Endothelial cell of umbilical vein (primary cell): ENCODE measurements at places on chromosomes 2 and 18.

- no peaks in the 10 kb centered on the region for H3K4me1 ChIP-seq
- H3K36me3 ChIP-seq: no peaks in the 10 kb centered on the region
- no peak for DNase-seq
- no peaks in the 10 kb centered on the region for H3K27me3 ChIP-seq
- no peak overlapping the region for H3K4me3 ChIP-seq
These were observed 66.2 kb upstream of the OTOS start for GRCh38 chr2:240206630-240207029.

- no peak overlapping the region for H3K4me3 ChIP-seq
- H3K27ac ChIP-seq: no peak overlapping the region
- H3K36me3 ChIP-seq: no peaks in the 10 kb centered on the region
These were observed 27.6 kb downstream of the MLPH start for GRCh38 chr2:237514474-237515130.

- peak; percentile 54 for DNase-seq
- H3K27me3 ChIP-seq: no peaks in the 10 kb centered on the region
- H3K36me3 ChIP-seq: no peaks in the 10 kb centered on the region
- H3K4me1 ChIP-seq: peaks cover 6% of the 10 kb centered on the region
These were observed 142.0 kb upstream of the UNC80 start for GRCh38 chr2:209629597-209629996.

DNA sequence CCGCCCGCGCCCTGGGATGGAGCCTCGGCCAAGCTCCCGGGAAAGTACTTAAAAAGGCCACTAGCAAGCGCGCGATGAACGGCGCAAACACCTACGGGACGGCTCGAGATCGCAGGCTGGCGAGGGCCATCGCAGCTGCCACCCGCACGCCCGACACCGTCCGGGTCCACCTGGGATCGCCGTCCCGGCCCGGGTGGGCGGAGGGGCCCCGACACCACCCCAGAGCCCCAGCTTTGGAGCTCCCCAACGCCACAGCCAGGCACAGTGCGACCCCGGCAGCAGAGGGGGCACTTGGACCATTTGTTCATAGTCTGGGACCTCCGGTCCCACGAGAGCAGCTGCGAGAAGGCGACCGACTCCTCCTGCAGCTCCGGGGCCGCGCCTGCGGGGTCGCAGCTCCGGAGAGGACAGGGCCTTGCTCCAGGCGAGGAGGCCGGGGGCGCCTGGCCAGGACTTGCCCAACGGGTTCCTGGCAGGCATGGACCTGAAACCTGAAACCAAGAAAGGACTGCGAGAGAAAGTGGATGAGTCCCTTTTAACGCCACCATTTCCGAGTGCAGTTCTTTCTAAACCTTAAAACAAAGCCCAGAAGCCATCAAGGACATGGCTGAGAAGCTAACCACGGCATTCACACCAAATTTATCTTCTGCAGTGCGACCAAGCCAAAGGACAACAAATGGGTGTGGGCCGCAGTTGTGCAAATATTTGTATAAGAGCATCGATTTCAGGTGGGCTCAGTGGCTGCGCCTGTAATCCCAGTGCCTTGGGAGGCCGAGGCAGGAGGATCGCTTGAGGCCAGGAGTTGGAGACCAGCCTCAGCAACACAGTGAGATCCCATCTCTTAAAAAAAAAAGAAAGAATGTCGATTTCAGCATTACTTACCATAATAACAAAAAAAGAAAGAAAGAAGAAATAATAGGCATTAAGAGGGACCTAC, 54.0 kb upstream of the IMP4 start:
- no peak overlapping the region for H3K4me3 ChIP-seq
- no peak overlapping the region for H3K27ac ChIP-seq
- no peak for DNase-seq
- H3K27me3 ChIP-seq: no peaks in the 10 kb centered on the region

GRCh38 chr2:133936601-133937000, 317.3 kb upstream of the MGAT5 start:
- H3K27ac ChIP-seq: no peak overlapping the region

DNA sequence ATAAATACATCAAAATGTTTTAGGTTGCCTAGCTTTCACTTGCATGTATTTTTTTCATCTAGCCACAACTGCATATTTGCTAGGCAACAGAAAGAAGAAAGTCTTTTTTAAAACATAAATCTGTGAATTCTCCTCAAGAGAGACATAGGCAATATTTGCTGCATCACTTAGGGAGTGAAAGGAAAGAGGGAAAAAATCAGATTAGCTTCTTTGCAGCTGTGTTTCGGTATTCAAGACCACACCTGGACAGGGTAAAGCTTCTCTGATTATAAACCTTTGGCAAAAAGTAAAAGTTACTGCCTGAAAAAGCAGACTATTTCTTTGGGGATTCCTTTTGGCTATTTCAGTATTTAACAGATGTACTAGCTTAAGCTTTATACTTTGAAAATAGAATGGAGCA, 280.9 kb upstream of the ZSWIM2 start:
- H3K27me3 ChIP-seq: no peaks in the 10 kb centered on the region
- H3K4me1 ChIP-seq: no peaks in the 10 kb centered on the region
- H3K27ac ChIP-seq: no peak overlapping the region
- no peak overlapping the region for H3K4me3 ChIP-seq
- H3K36me3 ChIP-seq: no peaks in the 10 kb centered on the region
- no peak for DNase-seq

- H3K27ac ChIP-seq: no peak overlapping the region
- DNase-seq: no peak
- H3K36me3 ChIP-seq: no peaks in the 10 kb centered on the region
- H3K27me3 ChIP-seq: no peaks in the 10 kb centered on the region
- H3K4me3 ChIP-seq: no peak overlapping the region
- H3K4me1 ChIP-seq: peaks cover 9% of the 10 kb centered on the region
These were observed 115.5 kb upstream of the ATP8B1 start for GRCh38 chr18:57918601-57919000.

- H3K27ac ChIP-seq: no peak overlapping the region
- H3K4me1 ChIP-seq: peaks cover 6% of the 10 kb centered on the region
- peaks cover 90% of the 10 kb centered on the region for H3K27me3 ChIP-seq
- H3K4me3 ChIP-seq: no peak overlapping the region
- DNase-seq: no peak
These were observed 8.9 kb upstream of the SATB2 start for GRCh38 chr2:199466692-199467065.

- no peak overlapping the region for H3K4me3 ChIP-seq
- H3K4me1 ChIP-seq: no peaks in the 10 kb centered on the region
- no peaks in the 10 kb centered on the region for H3K27me3 ChIP-seq
- H3K36me3 ChIP-seq: no peaks in the 10 kb centered on the region
- no peak for DNase-seq
- H3K27ac ChIP-seq: no peak overlapping the region
These were observed 163.6 kb upstream of the VRK2 start for GRCh38 chr2:57882895-57883515.

- no peak for DNase-seq
- no peaks in the 10 kb centered on the region for H3K4me1 ChIP-seq
- H3K36me3 ChIP-seq: no peaks in the 10 kb centered on the region
- no peak overlapping the region for H3K27ac ChIP-seq
- H3K4me3 ChIP-seq: no peak overlapping the region
- H3K27me3 ChIP-seq: peaks cover 2% of the 10 kb centered on the region
These were observed 42.4 kb downstream of the MC2R start for GRCh38 chr18:13872932-13873331.

- no peak overlapping the region for H3K4me3 ChIP-seq
- H3K27ac ChIP-seq: no peak overlapping the region
- H3K27me3 ChIP-seq: no peaks in the 10 kb centered on the region
- H3K4me1 ChIP-seq: no peaks in the 10 kb centered on the region
- no peaks in the 10 kb centered on the region for H3K36me3 ChIP-seq
- DNase-seq: no peak
These were observed 127.2 kb upstream of the THSD7B start for GRCh38 chr2:136638193-136638592.

DNA sequence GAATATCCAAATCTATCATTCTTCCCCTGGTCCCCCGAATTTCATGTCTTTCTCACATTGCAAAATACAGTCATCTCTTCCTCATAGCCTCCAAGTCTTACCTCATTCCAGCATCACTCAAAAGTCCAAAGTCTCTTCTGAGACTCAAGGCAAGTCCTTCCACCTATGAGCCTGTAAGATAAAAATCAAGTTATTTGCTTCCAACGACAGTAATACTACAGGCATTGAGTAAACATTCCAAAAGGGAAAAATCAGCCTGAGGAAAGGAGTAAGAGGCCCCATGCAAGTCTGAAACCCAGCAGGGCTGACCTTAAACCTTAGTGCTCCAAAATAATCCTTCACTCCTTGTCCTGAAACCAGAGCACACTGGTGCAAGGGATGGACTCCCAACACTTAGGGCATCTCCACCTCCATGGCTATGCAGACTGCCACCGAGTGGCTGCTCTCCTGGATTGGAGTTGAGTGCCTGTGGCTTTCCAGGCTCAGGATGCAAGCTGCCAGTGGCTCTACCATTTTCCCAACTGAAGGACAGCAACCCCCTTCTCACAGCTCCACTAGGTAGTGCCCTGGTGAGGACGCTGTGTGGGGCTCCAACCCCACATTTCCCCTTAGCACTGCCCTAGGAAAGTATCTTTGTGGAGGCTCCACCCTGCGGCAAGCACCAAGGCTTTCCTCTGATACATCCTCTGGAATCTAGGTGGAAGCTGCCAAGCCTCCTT, 16.3 kb downstream of the DTNA start:
- no peak overlapping the region for H3K27ac ChIP-seq
- H3K36me3 ChIP-seq: no peaks in the 10 kb centered on the region
- no peak overlapping the region for H3K4me3 ChIP-seq
- no peaks in the 10 kb centered on the region for H3K27me3 ChIP-seq
- no peak for DNase-seq

- H3K4me1 ChIP-seq: peaks cover 19% of the 10 kb centered on the region
- no peak for DNase-seq
- peaks cover 3% of the 10 kb centered on the region for H3K36me3 ChIP-seq
- H3K4me3 ChIP-seq: peak overlapping the region; percentile 53
These were observed 1.0 kb upstream of the PMAIP1 start for GRCh38 chr18:59898609-59899297.

GRCh38 chr18:7958081-7958896, 391.2 kb downstream of the PTPRM start:
- H3K4me1 ChIP-seq: peaks cover 23% of the 10 kb centered on the region
- no peaks in the 10 kb centered on the region for H3K36me3 ChIP-seq
- peak overlapping the region; percentile 53 for H3K27ac ChIP-seq
- H3K27me3 ChIP-seq: no peaks in the 10 kb centered on the region
- DNase-seq: peak; percentile 61
- no peak overlapping the region for H3K4me3 ChIP-seq

DNA sequence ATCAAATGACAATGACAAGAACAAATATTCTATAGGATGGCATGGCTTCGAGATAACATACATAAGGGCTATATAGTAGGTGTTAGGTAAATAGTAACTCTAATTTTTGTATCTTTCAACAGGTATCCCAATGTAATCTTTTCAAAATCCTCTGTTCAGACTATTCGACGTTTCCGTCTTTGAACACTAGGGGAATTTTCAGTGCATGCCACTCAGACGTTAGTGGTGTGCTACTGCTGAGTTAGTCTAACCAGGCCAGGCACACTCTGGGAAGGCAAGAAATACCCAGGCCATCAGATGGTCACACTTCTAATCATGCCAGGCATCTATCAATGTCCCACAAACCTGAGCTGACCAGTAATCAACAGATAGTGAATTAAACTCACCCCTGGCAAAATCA, 14.6 kb upstream of the CREG2 start:
- H3K4me1 ChIP-seq: no peaks in the 10 kb centered on the region
- H3K36me3 ChIP-seq: no peaks in the 10 kb centered on the region
- peaks cover 7% of the 10 kb centered on the region for H3K27me3 ChIP-seq
- no peak for DNase-seq
- no peak overlapping the region for H3K4me3 ChIP-seq
- H3K27ac ChIP-seq: no peak overlapping the region

DNA sequence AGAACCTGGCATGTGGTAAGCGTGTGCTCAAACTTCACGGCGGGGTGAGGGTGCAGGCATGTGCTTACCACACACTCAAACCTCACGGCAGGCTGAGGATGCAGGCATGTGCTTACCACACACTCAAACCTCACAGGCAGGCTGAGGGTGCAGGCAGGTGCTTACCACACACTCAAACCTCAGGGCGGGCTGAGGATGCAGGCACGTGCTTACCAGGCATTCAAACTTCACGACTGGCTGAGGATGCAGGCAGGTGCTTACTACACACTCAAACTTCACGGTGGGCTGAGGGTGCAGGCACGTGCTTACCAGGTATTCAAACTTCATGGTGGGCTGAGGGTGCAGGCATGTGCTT, 105.0 kb upstream of the ALKAL2 start:
- H3K4me3 ChIP-seq: no peak overlapping the region
- no peaks in the 10 kb centered on the region for H3K4me1 ChIP-seq

GRCh38 chr2:240441993-240442411, 6.5 kb downstream of the GPC1 start:
- no peaks in the 10 kb centered on the region for H3K36me3 ChIP-seq
- H3K27ac ChIP-seq: no peak overlapping the region
- peaks cover 3% of the 10 kb centered on the region for H3K27me3 ChIP-seq
- H3K4me1 ChIP-seq: no peaks in the 10 kb centered on the region
- no peak overlapping the region for H3K4me3 ChIP-seq

GRCh38 chr2:128271597-128271910, 47.1 kb downstream of the HS6ST1 start:
- H3K4me3 ChIP-seq: no peak overlapping the region
- H3K27me3 ChIP-seq: no peaks in the 10 kb centered on the region
- peaks cover 2% of the 10 kb centered on the region for H3K36me3 ChIP-seq
- no peak overlapping the region for H3K27ac ChIP-seq

DNA sequence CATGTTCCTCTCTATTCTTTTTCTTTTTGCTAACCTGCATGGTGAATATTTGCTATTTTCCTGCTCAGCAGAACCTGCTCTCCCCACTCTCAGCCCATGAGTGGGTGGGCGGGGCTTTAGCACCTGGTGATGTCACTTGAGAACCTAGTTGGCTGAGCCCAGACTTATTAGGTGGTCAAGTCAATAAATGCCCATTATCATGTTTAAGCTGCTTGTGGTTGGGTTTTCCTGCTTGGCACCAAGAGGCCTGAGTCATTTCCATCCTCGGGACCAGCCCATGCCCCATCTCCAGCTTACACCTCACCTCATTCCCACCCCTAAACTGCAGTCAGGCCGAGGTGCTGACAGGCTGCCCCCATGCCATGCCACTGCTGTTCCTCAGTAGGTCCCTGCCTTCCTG, 226.6 kb downstream of the ANKRD30B start:
- H3K4me3 ChIP-seq: no peak overlapping the region
- H3K36me3 ChIP-seq: no peaks in the 10 kb centered on the region
- no peak overlapping the region for H3K27ac ChIP-seq
- H3K4me1 ChIP-seq: peaks cover 36% of the 10 kb centered on the region
- no peaks in the 10 kb centered on the region for H3K27me3 ChIP-seq

- no peaks in the 10 kb centered on the region for H3K4me1 ChIP-seq
- no peak overlapping the region for H3K4me3 ChIP-seq
- peaks cover 6% of the 10 kb centered on the region for H3K27me3 ChIP-seq
- no peak for DNase-seq
These were observed 118.4 kb downstream of the LRRC30 start for GRCh38 chr18:7349181-7349837.

DNA sequence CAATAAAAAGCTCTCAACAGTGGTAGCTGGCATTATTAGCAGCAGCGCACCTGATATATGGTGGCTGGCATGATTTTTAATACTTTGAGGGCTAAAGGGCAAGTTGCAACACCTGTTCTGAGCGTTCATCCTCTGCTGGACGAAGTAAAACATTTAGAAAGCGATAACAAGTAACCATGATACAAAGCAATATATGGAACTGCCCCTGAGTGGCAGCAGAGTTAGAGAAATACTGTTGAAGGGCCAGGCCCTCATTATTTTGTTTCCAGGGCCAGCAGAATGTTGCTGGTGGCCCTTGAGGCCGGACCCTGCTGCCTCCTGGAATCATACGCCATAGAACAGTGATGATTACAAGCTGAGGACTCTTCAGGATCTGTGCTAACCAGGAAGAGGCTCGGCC, 47.8 kb downstream of the ARHGEF4 start:
- no peaks in the 10 kb centered on the region for H3K4me1 ChIP-seq
- no peak overlapping the region for H3K4me3 ChIP-seq
- no peaks in the 10 kb centered on the region for H3K36me3 ChIP-seq
- no peak overlapping the region for H3K27ac ChIP-seq
- H3K27me3 ChIP-seq: no peaks in the 10 kb centered on the region
